Stimulated activated CD8-positive, alpha-beta memory T cell treated with anti-CD3 and anti-CD28 coated beads, Interleukin-12 subunit alpha, Interleukin-12 subunit beta, amount 100 ng/mL, for 4 hours (primary cell): ENCODE measurements at places on chromosomes 5 and 9.

DNA sequence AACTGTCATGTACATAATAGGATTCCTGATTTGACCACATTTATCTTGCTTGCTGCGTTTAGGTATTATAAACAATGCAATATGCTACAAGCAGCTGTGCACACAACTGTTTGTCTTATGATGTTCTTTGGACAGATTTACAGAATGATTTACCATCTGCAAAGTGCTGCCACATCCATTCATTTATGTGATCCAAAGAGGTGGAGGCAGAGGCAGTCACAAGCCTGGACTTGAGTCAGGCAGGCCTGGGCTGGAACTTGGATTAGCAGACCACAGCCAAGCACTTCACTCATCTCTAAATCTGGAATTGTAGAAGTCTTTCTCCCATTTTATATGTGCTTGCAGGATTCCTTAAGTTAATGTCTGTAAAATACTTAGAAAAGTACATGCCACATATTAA lies 149.0 kb downstream of the INSYN2B start:
- DNase-seq = no peak

DNA sequence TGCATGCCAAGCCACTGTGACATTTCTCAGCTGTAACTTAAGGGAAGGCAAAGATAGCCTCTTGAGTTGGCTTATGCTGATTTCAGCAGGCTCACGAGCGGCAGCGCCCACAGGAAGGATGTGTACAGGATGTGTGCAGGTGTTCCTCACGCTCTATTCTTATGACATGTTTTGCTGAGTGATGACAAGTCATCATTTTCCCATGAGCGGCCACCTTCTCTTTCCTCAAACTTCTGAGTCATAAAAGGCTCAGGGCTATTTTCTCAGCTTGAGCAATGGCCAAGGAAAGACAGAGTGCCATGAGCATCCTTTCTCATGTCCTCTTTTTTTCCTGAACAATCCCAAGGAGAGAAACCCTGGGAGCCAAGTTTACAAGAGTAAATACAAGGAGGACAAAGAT lies 365.9 kb downstream of the PLK2 start:
- DNase-seq = no peak

- DNase-seq = no peak
These were observed 148.6 kb downstream of the CDH9 start for GRCh38 chr5:26889815-26890214.

DNA sequence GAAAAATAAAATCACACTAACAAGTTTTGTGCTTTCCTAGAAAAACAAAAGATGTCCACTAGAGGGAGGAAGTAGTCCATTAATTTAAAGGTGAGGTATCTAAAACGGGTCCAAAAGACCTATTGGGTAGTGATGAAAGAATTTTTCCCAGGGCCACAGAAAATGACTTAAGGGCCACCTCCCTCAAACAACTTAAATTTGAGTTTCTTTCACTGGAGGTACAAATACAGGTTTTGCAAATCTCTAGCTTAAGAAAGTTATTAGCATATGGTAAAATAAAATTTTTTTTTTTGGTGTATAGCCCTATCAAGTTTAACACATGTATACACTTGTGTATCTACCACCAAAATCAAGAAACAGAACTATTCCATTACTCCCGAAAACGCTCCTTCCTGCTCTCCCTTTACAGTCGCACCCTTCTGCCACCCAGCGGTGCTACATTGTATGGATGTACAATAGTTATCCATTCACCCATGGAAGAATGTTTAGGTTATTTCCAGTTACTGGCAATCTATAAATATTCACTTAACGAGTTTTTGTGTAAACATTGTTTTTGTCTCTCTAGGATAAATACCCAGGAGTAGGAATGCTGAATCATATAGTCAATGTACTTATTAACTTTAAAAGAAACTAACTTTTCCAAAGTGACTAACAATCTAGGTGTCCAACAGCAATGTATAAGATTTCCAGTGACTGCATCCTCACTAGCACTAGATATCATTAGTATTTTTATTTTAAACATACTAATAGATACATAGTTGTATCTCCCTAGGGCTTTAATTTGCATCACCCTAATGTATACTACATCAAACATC lies 21.9 kb downstream of the DEPDC1B start:
- DNase-seq = no peak

DNA sequence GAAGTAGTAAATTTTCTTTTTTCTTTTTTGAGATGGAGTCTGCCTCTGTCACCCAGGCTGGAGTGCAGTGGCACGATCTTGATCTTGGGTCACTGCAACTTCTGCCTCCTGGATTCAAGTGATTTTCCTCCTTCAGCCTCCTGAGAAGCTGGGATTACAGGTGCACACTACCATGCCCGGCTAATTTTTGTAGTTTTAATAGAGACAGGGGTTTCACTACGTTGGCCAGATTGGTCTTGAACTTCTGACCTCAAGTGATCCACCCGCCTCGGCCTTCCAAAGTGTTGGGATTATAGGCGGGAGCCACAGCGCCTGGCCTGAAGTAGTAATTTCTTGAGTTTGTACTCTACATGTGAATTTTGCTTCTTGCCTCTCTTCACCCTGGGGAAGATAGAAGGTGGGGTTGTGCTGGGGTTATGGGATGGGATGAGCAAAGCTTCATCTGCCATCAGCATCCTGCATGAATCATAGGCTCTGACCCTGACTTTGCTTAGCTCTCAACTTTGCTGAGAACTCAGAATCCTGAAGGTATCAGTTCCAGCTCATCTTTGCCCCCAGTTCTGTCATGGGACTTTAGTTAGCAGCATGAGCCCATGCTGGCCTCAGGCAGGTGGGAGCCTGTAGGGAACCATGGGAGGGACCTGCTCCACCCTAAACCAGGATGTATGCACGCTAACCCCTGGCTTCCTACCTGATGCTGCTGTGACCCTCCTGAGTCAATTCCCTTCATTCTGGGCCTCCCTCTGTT lies 9.3 kb upstream of the CCL21 start:
- no peak for DNase-seq

- no peak for DNase-seq
These were observed 14.6 kb downstream of the ZBTB43 start for GRCh38 chr9:126819482-126819881.

- DNase-seq = no peak
These were observed 3.6 kb upstream of the CSF2 start for GRCh38 chr5:132069994-132070393.
